Stimulated activated CD4-positive, alpha-beta T cell treated with anti-CD3 and anti-CD28 coated beads, Interleukin-1b, Interleukin-23, amount 100 ng/mL, for 24 hours (primary cell): ENCODE measurements at places on chromosomes 11 and 22.

- DNase-seq, result no peak
Observed at GRCh38 chr11:9250139-9250582, 15.0 kb downstream of the DENND5A start.

- no peak for DNase-seq
Observed at GRCh38 chr11:109734566-109734965, 312.6 kb downstream of the C11orf87 start.

- DNase-seq, result no peak
Observed at GRCh38 chr11:44104481-44105294, 9.2 kb downstream of the EXT2 start.

DNA sequence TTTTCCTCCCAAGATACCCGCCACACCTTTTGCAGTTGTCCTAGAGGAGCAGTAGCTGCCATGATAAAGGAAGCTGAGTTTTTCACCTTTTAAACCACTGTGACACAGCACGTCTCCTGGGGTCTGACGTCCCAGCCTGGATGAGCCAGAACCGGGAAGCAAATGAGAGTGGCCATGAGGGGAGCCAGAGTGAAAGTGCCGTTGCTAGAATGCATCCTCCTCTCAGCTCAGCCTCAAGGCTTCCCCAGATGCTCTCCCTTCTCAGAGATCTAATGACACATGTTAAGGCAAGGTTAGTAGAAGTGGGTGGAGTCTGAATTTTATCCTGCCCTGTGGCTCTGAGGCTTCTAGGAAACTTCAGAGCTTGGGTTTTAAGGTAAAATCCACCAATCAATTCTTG, 23.4 kb upstream of the HTR3A start:
- no peak for DNase-seq

GRCh38 chr11:21037850-21038249, 368.5 kb downstream of the NELL1 start:
- no peak for DNase-seq

GRCh38 chr11:40273192-40273732, 1186.2 kb downstream of the LRRC4C start:
- DNase-seq, result no peak

- no peak for DNase-seq
Observed at GRCh38 chr11:34140149-34140548, 34.7 kb downstream of the NAT10 start.

DNA sequence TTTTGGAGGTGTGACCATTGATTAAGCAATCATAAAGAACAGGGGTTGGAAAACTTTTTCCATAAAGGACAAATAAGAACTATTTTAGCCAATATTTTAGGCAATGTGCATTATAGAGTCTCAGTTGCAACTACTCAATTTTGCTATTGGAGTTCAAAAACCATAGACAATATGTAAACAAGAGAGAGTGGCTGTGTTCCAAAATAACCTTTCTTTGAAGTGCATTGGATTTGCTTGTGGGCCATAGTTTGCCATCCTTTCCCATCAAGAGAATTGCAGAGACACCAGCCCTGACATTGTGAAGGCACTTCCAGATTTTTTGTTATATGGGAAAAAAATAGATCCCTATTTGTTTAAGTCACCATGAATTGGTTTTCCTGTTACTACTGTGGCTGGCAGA, 63.3 kb upstream of the LARGE1 start:
- no peak for DNase-seq

DNA sequence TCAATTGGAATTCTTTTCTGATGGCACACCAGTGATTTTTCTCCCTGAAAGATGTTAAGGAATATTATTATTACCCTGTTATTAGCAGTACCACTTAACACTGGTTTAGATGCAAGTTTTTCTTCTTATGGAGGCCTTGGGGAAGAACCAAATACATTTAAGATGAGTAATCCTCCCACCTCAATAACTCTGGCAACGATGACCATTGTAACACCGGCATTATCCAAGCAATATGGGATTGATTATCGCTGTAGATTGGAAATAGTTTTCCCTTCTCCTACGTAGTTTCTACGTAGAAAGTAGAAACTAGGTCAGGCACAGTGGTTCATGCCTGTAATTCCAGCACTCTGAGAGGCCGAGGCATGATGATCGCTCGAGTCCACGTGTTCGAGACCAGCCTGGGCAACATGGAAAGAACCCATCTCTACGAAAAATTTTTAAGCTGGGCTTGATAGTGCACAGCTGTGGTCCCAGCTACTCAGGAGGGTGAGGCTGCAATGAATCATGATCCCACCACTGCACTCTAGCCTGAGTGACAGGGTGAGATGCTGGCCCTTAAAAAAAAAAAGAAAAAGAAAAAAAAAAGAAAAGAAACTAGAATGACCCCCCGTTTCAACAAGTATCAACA, 45.5 kb downstream of the PACSIN2 start:
- DNase-seq, result no peak

GRCh38 chr11:118911880-118912741, 13.6 kb downstream of the BCL9L start:
- DNase-seq, result no peak

- DNase-seq, result no peak
Observed at GRCh38 chr11:73559743-73560142, 38.2 kb downstream of the FAM168A start.

GRCh38 chr11:106957030-106957482, 61.2 kb downstream of the GUCY1A2 start:
- DNase-seq, result no peak

DNA sequence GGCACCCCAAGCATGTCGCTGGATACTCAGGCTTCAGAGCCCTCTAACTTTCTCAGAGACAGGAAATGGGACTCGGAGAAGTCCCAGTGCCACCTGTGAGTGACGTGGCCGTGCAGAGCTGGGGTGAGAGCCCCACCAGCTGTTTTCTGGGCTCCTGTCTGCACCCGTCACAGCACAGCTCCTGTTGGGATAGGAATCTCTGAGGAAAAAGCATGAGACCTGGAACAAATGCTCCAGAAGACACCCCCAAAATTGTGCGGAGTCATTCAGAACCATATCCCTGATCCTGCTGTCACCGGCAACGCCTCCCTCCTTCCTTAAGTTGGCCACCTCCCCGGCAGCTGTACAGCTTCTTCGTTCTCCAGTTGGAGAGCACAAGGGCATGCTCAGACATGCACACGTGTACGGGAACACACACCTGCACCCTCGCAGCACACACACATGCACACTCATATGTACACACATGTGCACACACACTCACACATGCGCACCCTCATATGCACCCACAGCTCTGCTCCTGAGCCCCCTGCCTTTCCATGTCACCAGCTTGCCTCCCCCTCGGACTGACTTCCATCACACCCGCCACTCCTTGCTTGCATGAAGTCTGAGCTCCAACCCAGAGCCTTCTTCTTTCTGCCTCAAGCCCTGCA, 1430.0 kb downstream of the BRD1 start:
- DNase-seq, result no peak

DNA sequence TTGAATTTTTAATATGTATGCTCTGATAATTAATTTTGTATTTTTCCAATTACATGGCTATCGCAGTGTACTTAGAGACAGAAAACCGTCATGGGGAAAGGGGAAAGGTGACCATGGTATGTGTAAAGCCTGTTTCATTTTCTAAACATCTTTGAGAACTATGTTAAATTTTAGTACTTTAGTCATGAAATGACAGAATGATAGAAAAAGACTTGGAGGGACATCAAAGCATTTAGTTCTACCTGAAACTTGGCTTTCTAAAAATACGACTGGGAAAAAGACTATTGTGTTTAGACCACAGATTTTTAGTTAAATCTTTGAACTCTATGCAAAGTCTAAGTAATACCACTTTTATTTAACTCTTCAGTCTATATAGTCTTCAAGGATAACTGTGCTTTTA, 54.1 kb downstream of the MAML2 start:
- no peak for DNase-seq

GRCh38 chr11:95082576-95083001, 7.1 kb upstream of the ENDOD1 start:
- no peak for DNase-seq

- DNase-seq, result no peak
Observed at GRCh38 chr11:73270016-73270854, 1.9 kb upstream of the P2RY6 start.

- DNase-seq, result no peak
Observed at GRCh38 chr11:73667891-73668290, 21.5 kb downstream of the PLEKHB1 start.

DNA sequence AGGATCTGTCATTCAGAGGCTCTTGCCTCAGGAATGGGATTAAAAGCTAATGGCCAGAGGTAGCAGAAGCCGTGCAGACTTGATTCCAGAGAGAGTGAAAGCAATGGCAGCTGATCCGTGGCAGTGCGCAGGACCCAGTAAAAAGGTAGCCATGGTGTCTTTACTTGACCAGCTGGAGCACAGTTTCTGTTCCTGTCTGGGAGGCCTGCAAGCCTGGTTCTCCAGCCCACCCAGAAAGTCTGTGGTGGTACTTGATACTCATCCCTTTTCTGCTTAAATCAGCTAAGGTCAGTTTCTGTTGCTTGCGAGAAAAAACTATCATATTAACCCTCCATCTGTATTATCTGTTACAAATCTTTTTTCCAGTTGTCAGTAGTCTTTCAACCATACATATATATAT, 86.7 kb downstream of the RPS6KA4 start:
- no peak for DNase-seq

DNA sequence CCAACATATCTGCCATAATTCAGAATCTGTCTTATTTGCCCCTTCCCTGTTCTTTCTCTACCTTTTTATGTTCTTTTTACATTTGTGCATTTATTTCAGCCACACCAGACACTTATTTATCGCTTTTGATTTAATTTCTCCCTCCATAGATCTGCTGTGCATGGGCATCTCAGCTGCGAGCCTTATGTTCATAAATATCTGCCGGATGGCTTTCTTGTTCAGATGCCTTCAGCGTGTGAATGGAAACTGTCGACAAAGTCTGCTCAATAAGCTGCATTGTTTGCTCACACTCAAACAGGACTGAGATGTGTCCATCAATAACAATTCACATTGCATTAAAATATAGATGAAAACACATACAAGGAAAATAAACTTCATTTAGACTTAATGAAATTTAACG, 374.6 kb upstream of the FAT3 start:
- no peak for DNase-seq
